ENCODE measurements at places on chromosomes 1 and 21.

GRCh38 chr21:15517394-15517793 is 212.4 kb upstream of the USP25 start:
- DNase-seq: no peak

- no peak for DNase-seq
Measured at GRCh38 chr1:82264802-82265201, 464.1 kb downstream of the ADGRL2 start.

DNA sequence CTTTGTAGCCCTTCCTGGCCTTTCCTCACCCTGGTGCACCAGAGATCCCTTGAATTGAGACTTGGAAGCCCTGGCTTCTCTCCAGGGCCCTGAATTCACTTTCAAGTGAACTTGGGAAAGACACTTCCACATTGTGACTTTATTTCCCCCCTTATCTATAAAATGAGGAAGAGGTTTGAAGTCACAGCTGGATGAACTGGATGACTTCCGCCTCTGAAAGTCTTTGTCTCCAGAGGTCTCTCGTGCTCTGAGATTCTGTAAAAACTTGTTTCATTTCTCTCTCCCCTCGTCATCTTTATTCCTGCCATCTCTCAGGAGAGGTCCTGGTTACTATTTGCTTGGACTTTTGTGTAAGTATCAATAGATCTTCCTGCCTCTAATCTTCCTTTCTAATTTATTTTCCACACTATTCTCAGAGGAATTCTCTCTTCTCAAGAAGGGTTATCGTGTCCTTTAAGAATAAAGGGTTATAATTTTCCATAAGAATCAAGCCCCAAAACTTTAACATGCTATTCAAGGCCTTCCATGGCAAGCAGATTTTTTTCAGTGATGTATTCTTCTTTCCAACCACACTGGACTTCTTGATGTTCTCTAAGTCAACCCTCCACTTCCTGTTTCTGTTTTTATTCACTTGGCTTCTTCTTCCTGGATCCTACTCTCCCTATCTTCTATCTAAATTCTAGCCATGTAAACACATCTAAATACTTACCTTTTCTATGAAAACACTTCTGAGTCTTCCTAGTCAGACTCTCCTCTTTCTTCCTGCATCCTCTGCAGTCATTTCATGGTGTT is 6.5 kb upstream of the RPTN start:
- DNase-seq: no peak

DNA sequence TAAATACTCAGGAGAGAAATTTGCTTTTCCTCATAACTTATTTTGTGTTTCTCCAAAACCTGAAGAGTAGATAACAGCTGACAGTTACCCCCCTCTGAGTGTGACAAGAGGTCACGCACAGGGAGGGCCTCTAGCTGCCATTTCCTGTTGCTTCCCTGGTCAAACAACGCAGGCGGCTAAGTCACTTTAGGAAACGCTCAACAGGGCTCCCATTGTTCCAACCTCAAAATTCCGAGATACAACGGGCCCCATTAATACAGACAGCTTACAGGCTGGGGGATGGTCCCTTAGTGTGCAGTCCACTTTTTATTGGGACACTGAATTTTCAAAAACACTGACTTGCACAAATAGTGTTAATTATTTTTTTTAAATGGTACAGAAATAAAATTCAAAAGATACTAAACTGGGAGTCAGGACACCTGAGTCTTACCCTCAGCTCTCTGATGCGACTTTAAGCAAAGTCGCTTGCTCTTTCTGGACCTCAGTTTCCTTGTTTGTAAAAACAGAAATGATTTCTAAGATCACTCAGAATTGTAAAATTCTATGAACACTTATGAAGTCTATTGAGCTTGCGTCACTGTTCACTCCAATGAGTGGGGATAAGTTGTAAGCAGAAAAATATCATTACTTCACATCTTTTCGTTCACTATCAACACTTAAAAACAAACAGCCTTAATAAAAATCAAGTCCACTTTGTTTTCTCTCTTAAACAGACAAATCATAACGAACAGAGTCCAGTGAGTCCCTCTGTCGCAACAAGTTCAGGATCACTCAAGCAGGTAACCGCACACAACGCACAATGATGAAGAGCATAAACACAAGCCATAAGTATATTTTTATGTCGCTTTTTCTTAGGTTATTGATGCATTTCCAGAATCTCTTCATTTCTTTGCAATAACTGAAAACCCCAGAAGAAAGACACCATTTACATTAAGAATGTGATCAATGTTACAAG is 13.5 kb downstream of the LZIC start:
- no peak for DNase-seq

DNA sequence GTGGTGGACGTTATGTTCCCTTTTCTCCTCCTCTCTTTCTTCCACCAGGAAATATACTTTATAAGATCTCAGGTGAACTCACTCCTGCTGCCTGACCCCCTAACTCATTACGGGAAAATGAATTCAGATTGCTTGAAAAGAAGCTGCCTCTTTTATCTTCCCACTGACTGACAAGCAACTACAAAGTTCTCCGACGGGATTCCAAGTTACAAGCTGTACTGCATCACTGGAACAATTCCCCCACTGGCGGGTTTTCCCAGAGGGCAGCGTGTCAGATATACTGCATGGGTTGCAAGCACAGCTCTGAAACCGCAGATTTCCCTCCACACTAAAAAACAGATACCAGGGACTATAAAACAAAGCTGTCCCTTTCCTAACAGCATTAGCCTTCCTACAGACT is 390.6 kb downstream of the KCTD3 start:
- no peak for DNase-seq

DNA sequence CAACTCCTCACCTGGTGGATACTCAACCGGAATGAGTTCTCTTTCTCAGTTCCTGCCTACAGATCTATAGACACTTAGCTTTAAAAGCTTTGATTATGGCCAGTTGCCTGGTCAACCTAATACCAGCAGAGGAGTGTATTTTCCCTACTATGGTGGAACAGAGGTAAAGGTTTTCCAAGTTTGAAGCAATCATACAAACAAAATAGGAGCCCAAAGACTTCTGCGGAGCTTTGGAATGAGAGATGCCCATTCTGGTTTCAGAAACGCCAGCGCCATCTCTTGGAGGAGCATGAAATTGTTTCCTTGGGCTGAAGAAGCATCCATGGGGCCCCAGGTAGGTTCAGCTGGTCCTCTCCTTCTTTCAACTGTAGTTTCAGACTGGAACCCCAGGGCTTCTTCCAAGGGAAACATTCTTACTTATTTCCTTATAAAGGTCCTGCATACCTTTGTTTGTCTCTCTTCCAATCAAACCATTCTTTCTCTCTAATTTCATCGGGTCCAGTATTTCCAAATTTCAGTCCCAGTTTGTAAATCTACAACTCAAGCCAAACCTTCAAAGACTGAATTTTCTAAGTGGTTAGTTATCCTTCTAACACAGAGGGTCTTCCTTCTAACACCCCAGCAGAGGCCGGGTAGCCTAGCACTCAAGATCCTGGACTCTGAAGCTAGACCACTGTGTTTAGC is 95.9 kb downstream of the KCNJ15 start:
- DNase-seq: no peak

GRCh38 chr1:231931146-231931545 is 304.6 kb downstream of the DISC1 start:
- DNase-seq: no peak

DNA sequence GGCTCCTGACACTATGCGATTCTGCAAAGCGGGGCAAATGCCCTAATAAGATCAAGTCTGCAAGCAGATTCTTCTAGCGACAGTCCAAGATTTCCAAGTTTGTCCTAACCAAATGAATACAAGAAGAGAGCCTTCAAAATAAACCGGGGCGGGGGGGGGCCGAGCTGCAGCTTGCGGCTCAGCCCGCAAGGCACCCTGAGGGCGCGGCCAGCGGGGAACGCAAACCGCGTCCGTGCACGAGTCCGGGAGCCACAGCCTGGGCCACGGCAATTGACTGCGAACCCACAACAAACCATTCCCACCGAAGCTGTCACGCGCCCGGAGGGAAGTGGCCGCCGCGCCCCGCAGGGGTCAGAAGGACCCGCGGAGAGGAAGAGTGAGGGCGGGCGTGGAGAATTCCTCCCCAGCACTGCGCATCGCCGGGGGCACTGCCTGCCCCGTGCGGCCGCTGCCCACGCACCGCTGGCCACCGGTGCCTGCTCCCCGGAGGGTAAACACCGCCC is 687 bp downstream of the TGFBR3 start:
- DNase-seq: peak; percentile 20

DNA sequence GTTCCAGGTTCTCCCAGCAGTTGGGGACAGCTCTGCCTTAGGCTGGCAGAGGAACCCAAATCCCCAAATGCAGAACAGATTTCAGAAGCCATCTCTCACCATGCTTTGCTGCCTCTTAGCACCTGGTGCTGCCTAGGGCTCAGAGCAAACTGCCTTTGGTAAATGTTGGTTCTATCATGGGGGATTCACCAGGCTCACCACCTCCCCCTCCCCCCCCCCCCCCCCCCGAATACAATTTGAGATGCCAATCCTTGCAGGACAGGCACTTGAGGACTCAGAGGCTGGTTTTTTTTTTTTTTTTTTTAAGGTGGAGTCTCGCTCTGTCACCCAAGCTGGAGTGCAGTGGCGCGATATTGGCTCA is 447 bp upstream of the PAQR6 start:
- no peak for DNase-seq

DNA sequence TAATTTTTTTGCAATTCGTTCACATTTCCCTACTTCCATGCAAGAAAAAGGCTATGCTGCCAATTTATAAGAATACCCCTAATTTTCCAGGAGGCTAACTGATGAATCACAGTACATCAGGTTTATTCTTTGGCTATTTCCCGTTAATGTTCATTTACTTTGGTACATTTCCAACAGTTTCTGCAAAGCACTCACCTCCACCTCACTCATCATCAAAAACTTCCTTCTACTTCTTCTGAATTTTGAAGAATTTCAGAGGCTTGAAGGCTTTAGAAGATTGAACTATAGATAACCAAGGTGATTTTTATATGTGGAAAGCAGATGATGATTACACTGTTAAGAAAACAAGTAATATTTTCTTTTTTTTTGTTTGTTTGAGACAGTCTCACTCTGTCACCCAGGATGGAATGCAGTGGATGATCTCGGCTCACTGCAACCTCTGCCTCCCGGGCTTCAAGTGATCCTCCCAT is 60.5 kb upstream of the HP1BP3 start:
- DNase-seq: no peak

GRCh38 chr1:91643431-91643830 is 142.8 kb downstream of the CDC7 start:
- DNase-seq: no peak

DNA sequence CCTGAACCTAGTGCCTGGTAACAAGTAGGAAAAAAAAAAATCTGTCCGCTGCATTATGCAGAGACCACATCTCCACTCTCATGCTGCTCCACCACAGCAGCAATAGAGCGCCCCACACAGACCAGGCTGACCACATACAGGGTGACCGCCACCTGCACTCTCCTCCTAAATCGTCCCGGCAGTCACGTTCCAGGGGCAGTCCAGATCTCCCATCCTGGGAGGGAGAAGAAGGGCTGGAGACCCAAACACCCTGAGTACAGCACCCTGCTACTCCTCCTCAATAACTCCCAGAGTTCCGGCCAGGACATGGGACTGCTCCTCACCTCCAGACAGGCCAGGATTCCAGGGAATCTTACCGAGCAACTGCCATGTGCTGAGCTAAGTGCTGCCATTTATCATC is 15.3 kb downstream of the URB1 start:
- no peak for DNase-seq

- no peak for DNase-seq
Measured at GRCh38 chr1:92408825-92409224, 77.9 kb downstream of the GFI1 start.

DNA sequence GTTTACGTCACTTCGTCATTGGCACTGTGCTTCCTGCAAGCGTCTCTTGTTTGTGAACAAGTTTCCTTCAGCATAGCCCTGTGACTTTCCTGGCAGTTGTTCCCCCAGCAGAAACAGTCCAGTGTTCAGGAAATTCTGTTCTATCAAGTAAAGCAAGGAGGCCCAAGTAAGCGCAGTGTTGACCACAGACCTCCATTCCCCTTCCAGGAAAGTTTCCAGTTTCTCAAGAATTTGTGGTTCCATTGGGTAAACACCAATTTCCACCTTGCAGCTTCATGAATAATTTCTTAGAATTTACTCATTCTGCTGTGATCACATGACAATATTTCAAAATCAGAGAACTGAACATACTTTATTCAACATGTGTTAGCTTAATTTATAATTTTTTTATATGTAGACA is 88.5 kb upstream of the ETV3 start:
- DNase-seq: no peak

GRCh38 chr1:31886866-31887265 is 51.3 kb downstream of the PTP4A2 start:
- DNase-seq: no peak

DNA sequence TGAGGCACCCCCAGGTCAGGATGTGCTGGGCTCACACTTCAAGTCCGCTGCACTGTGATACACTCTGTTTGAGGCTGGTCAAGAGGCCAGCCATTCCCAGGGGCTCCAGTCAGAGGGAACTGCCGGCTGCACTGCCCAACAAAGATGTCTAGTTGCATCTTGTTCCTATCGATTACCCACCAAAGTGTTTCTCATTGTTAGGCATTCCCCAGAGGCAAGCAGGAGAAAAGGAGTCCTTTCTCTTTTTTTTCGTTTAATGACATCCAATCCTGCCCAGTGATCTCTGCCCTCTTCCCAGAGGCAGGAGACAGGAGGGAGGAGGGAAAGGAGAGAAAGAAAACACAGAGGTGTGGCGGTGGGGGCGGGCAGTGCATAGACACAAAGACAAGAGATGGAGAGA is 150.4 kb downstream of the OMA1 start:
- DNase-seq: no peak

DNA sequence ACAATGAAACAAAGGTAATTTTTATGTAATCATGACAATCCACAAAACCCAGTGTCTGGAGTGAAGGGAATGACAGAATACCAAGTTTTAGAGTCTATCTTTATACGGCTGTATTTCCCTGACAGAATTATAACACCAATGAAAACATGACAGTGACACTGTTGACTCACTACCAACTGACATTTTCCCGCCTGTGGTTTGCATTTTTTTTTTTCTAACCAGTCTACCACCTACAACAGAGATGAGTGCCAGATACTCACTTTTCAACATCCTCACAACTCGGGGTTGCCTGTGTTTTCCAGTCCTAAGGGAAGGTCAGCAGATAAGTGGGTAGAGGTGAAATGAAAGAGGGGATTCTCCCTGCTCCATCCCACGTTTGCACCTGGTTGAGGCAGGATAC is 118.9 kb downstream of the KCNJ6 start:
- no peak for DNase-seq

DNA sequence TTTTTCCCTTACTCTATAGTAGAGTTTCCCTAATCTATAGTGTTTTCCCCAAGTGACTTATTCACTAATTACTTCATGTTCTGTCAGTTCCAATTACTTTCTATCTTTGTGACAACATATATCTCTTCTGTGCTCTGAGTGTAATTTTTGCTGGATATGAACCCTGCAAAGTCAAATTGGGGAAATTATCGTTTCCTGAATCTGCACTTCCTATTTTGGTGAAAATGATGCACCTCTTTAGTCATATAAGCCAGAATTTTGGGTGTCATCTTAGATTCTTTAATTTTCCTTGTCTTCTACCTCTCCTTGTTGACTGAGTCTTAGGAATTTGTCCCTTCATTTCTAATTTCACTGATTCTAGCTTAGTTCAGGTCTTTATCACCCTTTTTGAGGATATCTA is 33.4 kb upstream of the PRKACB start:
- DNase-seq: no peak

- DNase-seq: no peak
Measured at GRCh38 chr1:98839840-98840239, 164.8 kb downstream of the PLPPR5 start.

- DNase-seq: no peak
Measured at GRCh38 chr1:9069326-9070100, at the start of gene SLC2A5. TSS of gene SLC2A5 (minus strand) at chr1:9069635. CDS start at chr1:9069536, 99 bp downstream.

Data from activated CD8-positive, alpha-beta memory T cell treated with anti-CD3 and anti-CD28 coated beads, Interleukin-2, amount 50 U/mL, for 4 hours (primary cell).